ENCODE measurements at places on chromosomes 5 and 9.
A peak's percentile ranks its signal among the peaks of the same experiment; 100 is the strongest.

- DNase-seq = no peak
Observed at GRCh38 chr5:84384604-84385575, at the start of gene EDIL3. Gene EDIL3 (minus strand): TSS chr5:84384880. CDS start chr5:84384374, 506 bp downstream.

GRCh38 chr5:130689831-130690230 lies 475.2 kb downstream of the HINT1 start:
- DNase-seq = no peak

DNA sequence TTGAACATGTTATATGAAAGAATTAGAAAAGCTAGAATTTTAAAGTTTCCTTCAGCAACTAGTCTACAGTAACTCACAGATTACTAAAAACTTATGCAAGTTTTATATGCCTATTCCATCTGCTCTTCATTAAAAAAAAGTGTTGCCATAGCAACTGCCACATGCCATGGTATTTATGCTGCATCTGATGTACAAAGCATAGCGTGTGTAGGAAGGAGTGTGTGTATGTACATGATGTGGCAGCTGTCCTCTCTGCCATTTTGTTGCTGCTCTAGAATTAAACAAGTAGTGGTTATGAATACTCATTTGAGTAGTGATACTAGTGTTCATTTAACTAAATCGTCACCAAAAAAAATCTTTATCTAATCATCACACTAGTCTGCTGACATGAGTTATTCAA lies 593.5 kb downstream of the CETN3 start:
- DNase-seq = no peak

DNA sequence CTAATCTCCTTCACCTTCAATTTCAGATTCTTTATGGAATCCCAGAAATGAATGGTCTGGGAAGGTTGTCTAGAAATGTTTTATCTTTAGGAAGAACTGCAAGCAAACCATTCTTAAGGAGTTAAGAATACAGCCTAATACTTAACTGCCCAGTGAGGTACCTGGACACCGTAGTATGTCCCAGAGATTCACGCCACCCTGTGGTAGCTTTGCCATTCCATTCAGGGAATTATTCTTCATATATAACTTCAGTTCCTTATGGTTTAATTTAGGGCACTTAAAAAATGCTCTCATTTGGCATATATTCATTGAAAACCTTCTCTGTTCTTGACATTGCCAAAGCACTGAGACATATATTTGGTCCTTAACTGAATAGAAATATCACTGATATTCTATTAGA lies 49.7 kb downstream of the ACTBL2 start:
- no peak for DNase-seq

GRCh38 chr9:113973963-113974413 lies 97.9 kb downstream of the ZNF618 start:
- DNase-seq = no peak

DNA sequence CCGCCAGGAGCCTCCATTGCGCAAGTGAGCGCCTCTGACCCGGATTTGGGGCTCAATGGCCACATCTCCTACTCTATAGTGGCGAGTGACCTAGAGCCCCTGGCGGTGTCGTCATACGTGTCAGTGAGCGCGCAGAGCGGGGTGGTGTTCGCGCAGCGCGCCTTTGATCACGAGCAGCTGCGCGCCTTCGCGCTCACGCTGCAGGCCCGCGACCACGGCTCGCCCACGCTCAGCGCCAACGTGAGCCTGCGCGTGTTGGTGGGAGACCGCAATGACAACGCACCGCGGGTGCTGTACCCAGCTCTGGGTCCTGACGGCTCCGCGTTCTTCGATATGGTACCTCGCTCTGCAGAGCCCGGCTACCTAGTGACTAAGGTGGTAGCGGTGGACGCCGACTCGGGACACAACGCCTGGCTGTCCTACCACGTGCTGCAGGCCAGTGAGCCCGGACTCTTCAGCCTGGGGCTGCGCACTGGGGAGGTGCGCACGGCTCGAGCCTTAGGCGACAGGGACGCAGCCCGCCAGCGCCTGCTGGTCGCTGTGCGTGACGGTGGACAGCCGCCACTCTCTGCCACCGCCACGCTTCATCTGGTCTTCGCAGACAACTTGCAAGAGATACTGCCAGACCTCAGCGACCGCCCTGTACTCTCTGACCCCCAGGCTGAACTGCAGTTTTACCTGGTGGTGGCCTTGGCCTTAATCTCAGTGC lies 1.9 kb downstream of the PCDHGB6 start:
- DNase-seq = no peak

- DNase-seq = peak; percentile 13
Observed at GRCh38 chr5:33850100-33850594, 41.6 kb downstream of the ADAMTS12 start.

GRCh38 chr5:7146886-7147285 lies 249.1 kb upstream of the ADCY2 start:
- no peak for DNase-seq

GRCh38 chr5:132877938-132878337 lies 4.5 kb downstream of the LEAP2 start:
- DNase-seq = no peak

Data from stimulated activated naive B cell treated with anti-CD40 and anti-IgM and Interleukin-4, amounts not matched to agents 10 μg/mL and 1 μg/mL and 100 μg/mL, for 72 hours (primary cell).